HFFc6 (cell line): ENCODE measurements at places on chromosomes 3 and 15. TPM values are rescaled to one million over a fixed set of nuclear protein-coding genes. Genes with fewer than 3 reads are reported as not detected.

SPINK8 gene
- total RNA-seq, result not detected in 3 replicates

TTLL13 gene
- total RNA-seq, result not detected in 2 replicates

GOLGA8K gene
- not detected in 2 replicates for total RNA-seq

CD200 gene
- not detected in 3 replicates for total RNA-seq

AGBL1 gene
- not detected in 3 replicates for total RNA-seq

DNAH12 gene
- total RNA-seq, result 0.08 to 0.09 TPM in 2 of 3 replicates, not detected in the other

KCNAB1 gene
- not detected in 2 replicates for total RNA-seq

MORC1 gene
- total RNA-seq, result not detected in 3 replicates

GOLGA6L7 gene
- total RNA-seq, result not detected in 3 replicates

DNA sequence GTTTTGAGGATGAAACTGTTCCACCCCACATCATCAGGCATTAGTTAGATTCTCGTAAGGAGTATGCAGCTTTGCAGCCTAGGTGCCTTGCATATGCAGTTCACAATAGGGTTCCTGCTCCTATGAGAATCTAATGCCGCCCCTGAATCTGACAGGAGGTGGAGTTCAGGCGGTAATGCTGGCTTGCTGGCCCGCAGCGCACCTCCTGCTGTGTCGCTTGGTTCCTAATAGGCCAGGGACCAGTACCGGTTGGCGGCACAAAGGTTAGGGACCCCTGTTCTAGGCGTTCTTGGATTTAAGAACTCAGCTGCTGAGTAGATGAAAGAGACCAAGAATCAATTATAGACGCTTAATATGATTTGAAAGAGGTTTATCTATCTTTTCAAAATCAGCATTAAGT lies 595.4 kb downstream of the CADM2 start:
- H3K4me1 ChIP-seq, result no peaks in the 10 kb centered on the region
- H3K36me3 ChIP-seq, result no peaks in the 10 kb centered on the region
- H3K27ac ChIP-seq, result no peak overlapping the region
- no peaks in the 10 kb centered on the region for H3K27me3 ChIP-seq
- no peak for DNase-seq
- no peak overlapping the region for H3K4me3 ChIP-seq

- no peak overlapping the region for H3K4me3 ChIP-seq
- DNase-seq, result no peak
- H3K4me1 ChIP-seq, result no peaks in the 10 kb centered on the region
- H3K36me3 ChIP-seq, result no peaks in the 10 kb centered on the region
- H3K27ac ChIP-seq, result no peak overlapping the region
- no peaks in the 10 kb centered on the region for H3K27me3 ChIP-seq
Observed at GRCh38 chr3:22012471-22012870, 261.5 kb upstream of the ZNF385D start.

GRCh38 chr3:127589600-127590281 lies 792 bp downstream of the TPRA1 start:
- no peak for DNase-seq
- H3K27me3 ChIP-seq, result no peaks in the 10 kb centered on the region; the same call in none of the 2 replicates
- peak overlapping the region; percentile 96 for H3K4me3 ChIP-seq
- peak overlapping the region; percentile 92 for H3K27ac ChIP-seq
- H3K4me1 ChIP-seq, result peaks cover 42% of the 10 kb centered on the region
- no peaks in the 10 kb centered on the region; the same call in 1 of the 2 replicates for H3K36me3 ChIP-seq

DNA sequence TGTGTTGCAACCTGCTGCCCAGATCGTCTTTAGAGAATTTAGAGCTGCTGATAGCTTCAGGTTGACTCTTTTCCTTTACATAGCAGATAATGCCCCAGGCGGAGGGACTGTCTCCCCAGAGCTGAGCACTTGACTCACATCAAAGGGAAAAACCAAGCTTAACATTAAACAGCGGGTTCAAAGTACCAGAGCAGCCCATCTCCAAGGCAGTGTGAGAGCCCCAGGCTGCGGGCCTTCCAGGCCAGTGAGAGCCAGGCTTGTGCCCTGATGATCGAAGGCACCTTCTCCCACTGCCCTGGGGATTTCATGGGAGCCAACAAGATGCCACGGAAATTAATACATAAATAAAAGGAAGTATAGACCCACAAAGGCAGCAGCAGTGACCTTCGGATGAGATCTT lies 275.6 kb downstream of the XXYLT1 start:
- H3K36me3 ChIP-seq, result no peaks in the 10 kb centered on the region
- peaks cover 41% of the 10 kb centered on the region for H3K27me3 ChIP-seq
- H3K27ac ChIP-seq, result no peak overlapping the region
- no peaks in the 10 kb centered on the region for H3K4me1 ChIP-seq

DNA sequence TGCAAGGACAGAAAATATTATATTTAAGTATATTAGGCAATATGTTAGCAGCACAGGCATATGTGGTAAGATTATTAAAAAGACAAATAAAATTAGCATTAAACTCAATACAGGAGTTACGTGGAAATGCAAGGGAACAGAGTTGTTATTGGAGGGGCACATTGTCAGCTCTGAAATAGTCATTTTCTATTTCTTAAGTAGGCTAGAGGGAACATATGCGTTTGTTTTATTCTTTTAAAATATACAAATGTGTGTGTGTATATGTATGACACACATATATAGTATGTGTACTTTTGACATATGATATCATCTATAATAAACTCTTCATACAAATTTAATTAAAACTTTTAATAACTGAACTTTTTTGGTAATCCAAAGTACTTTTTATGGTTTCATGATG lies 22.8 kb upstream of the VEPH1 start:
- H3K36me3 ChIP-seq, result peaks cover 32% of the 10 kb centered on the region
- DNase-seq, result no peak
- no peak overlapping the region for H3K27ac ChIP-seq
- no peak overlapping the region for H3K4me3 ChIP-seq
- peaks cover 9% of the 10 kb centered on the region; the same call in 1 of the 2 replicates for H3K4me1 ChIP-seq

DNA sequence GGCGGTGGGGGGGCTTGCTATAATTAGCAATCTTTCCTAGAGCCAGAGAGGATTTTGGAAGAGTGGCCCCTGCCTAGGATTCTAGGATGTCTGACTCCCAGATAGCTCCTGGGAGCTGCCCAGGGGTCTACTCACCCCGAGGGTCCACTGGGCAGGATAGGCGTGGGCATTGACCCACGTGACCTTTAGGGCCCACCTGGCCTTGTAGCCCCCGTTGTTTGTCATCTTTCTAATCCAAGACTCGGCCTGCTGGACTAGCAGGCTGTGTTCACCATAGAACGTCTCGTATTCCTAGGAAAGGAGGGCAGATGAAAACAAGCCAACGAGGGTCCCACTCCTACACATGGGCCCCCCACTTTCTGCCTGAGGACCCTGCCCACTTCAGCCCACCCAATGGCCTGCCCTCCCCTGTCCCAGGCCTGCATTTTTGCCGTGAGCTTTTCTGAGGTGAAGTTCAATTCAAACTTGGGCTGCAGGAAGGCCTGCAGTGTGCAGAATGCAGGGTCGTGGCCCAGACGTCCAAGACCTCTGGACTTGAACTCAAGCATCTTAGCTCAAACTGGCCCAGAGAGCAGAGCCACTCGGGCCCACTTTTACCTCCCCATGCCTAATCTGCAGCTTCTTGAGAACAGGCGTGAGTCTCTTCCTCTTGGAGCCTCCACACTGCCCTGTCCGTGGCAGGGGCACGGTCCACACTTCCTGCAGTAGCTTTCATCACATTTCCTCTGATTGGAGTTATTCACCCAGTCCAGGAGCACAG lies 41.5 kb downstream of the MUC4 start:
- no peak overlapping the region for H3K4me3 ChIP-seq
- H3K4me1 ChIP-seq, result no peaks in the 10 kb centered on the region
- peaks cover 3% of the 10 kb centered on the region for H3K27me3 ChIP-seq
- H3K36me3 ChIP-seq, result no peaks in the 10 kb centered on the region

- DNase-seq, result peak; percentile 56
- H3K4me1 ChIP-seq, result peaks cover 36% of the 10 kb centered on the region
- H3K4me3 ChIP-seq, result peak overlapping the region; percentile 50
- no peaks in the 10 kb centered on the region for H3K36me3 ChIP-seq
Observed at GRCh38 chr3:112769286-112769978, 77.2 kb downstream of the CD200R1L start.

DNA sequence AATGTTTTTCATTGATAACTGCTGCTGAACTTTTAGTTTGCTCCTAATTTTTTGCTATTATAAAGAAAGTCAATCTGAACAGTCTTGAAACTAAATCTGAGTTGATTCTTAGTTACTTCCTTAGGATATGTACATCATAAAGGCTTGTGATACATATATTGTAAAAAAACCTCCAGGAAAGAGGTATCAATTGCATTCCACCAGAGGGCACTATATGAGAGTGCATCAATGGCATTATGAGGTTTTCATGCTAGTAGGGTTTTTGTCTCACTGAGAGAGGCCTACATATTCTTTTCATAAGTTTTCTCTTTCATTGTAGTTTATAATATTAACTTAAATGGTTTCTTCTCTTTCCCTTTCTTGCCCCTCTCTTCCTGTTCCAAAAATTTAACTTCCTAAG lies 46.9 kb downstream of the PIK3R4 start:
- DNase-seq, result peak; percentile 45
- no peaks in the 10 kb centered on the region for H3K4me1 ChIP-seq
- no peak overlapping the region for H3K27ac ChIP-seq
- H3K27me3 ChIP-seq, result no peaks in the 10 kb centered on the region
- peaks cover 27% of the 10 kb centered on the region for H3K36me3 ChIP-seq
- H3K4me3 ChIP-seq, result no peak overlapping the region

DNA sequence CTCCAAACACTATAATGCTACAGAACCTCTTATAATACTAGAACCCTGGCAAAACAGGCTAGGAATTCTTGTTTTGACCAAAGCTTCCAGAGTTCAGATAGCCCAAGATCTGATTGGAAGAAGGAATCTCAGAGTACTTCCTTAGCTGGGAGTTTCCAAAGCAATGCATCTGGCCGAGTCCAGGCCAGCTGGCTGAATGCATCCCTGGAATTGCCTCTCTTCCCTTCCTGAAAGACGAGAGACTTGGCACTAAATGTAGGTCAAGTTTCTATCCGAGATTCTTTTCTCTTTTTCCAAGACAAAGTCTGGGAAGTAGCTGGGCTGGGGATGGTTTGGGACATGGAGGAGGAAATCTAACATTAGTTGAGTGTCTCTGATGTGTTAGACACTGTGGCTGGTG lies 68.7 kb upstream of the ADPGK start:
- H3K4me3 ChIP-seq, result no peak overlapping the region
- peaks cover 17% of the 10 kb centered on the region for H3K27me3 ChIP-seq
- no peak for DNase-seq
- H3K4me1 ChIP-seq, result no peaks in the 10 kb centered on the region

DNA sequence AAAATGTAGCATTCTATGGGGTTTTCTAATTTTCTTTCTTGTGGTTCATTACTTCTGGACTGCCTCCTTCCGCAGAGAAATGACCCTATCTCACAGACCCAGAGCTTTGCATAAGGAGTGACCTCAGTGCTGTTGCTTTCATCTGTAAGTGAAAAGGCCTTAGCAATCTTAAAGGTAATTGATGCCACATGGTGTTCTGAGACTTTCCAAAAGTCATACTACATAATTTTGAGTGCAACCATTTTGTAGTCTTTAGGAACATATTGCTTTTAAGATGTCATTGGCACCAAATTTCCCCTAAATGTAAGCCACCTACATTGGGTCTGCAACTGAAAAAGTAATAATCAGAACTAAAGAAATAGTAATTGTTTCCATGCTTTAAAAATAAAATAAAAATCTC lies 9.2 kb upstream of the HHLA2 start:
- H3K4me3 ChIP-seq, result no peak overlapping the region
- H3K27me3 ChIP-seq, result peaks cover 3% of the 10 kb centered on the region
- no peak overlapping the region for H3K27ac ChIP-seq
- no peak for DNase-seq
- no peaks in the 10 kb centered on the region for H3K4me1 ChIP-seq

- H3K4me3 ChIP-seq, result no peak overlapping the region
- no peak for DNase-seq
- H3K27me3 ChIP-seq, result no peaks in the 10 kb centered on the region
- no peak overlapping the region for H3K27ac ChIP-seq
- no peaks in the 10 kb centered on the region for H3K36me3 ChIP-seq
Observed at GRCh38 chr3:191303596-191303995, 25.6 kb upstream of the CCDC50 start.

DNA sequence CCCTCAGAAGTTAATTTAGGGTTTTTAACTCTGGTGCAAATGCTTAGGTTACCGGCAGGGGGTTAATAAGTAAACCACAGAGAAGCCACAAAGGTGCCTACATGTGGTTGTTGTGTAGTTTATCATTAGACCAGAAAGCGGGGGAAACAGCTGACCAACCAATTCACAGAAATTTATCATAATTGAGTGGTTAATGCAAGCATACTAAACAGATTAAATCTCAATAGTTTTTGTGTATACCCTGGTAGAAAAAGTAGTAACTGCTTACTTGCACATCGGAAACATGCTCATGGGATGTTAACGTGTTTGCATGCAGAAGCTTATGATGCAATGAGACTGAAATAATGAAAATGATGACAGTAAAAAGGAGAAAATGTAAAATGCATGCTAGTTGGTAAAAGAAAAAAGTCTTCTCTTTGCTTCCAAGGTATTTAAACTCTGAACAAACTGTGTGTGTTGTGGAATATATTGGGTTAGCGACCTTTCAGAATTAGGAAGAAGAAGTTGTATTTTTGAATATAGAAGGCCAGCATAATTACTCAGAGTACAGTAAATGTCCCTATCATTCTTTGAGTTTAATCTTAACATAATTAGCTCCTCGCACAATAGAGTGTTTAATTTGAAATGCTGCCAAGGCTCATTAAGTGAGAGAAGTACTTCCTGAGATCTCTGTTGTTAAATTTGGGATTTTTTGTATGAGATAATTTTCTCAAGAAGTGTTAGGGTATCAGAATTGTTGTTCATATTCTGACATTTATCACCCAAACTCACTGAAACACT lies 316.2 kb downstream of the PTPRG start:
- H3K27me3 ChIP-seq, result no peaks in the 10 kb centered on the region; the same call in 1 of the 2 replicates
- no peaks in the 10 kb centered on the region for H3K36me3 ChIP-seq
- DNase-seq, result no peak
- no peak overlapping the region for H3K4me3 ChIP-seq

- no peak overlapping the region for H3K4me3 ChIP-seq
- H3K36me3 ChIP-seq, result no peaks in the 10 kb centered on the region
- H3K27ac ChIP-seq, result no peak overlapping the region
Observed at GRCh38 chr3:179840985-179841384, 188.1 kb downstream of the USP13 start.

- no peak overlapping the region for H3K27ac ChIP-seq
- no peak overlapping the region for H3K4me3 ChIP-seq
- peaks cover 13% of the 10 kb centered on the region for H3K4me1 ChIP-seq
- peaks cover 27% of the 10 kb centered on the region for H3K27me3 ChIP-seq
- DNase-seq, result peak; percentile 24
Observed at GRCh38 chr3:72633121-72633520, 215.1 kb downstream of the SHQ1 start.

DNA sequence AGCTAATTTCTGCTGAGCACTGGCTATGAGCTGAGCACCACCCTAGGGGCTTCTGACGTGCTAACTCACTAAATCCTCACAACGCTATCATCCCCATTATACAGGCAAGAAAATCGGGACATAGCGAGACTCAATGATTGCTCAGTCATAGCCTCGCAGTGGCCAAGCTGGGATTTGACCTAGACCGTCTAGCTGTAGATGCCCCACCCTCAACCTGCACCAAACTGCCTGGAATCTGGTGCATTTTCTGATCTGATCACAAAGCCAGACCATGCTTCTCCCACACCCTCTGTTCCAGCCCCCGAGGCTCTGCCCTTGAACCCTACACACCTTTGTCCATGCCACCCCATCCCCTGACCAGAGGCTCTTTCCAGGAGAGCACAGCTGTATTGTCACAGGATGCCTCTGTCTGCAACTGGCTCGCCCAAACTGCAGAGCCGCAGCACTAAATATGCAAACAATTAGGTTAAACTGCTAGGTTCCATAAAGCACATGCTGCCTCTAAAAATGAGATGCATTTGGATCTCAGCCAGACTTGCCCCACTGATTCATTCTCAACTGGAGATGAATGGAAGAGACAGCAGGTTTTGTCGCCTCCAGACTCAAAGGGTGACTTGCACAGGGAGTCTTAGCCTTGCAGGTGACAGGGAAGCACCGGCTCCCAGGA lies 95.2 kb downstream of the NUP210 start:
- H3K27me3 ChIP-seq, result peaks cover 44% of the 10 kb centered on the region
- H3K4me3 ChIP-seq, result no peak overlapping the region
- no peak for DNase-seq
- no peaks in the 10 kb centered on the region for H3K4me1 ChIP-seq
- no peak overlapping the region for H3K27ac ChIP-seq
